Stimulated activated CD8-positive, alpha-beta memory T cell treated with anti-CD3 and anti-CD28 coated beads, Interleukin-7, amount 100 ng/mL, for 1 hour (primary cell): ENCODE measurements at places on chromosomes 5 and 9.
A peak's percentile ranks its signal among the peaks of the same experiment; 100 is the strongest.

- DNase-seq, result peak; percentile 47
These were observed 3.2 kb downstream of the RAB24 start for GRCh38 chr5:177300236-177300880.

DNA sequence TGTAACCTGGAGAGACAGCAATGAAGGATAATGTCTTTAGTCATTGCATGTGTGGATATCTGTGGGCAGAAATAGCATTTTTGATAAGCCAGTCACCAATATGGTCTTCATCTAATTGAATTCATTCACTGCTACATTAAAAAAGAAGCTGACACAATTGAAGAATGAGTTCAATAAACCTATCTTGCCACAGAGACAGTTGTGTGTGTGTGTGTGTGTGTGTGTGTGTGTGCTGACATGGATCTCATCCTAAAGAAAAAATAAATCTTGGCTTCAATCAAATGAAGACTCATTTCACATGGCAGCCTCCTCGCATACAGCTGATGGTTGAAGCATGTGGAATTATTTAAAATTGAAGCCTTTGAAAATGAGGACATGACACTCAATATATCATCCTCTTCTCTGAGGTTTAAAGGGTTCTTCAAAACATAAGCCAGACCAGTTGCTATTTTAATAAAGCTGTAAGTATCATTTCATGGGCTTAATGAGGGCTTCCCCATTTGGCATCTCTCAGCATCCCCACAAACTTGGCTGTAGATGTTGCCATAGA lies 118.5 kb upstream of the PTPN3 start:
- no peak for DNase-seq

DNA sequence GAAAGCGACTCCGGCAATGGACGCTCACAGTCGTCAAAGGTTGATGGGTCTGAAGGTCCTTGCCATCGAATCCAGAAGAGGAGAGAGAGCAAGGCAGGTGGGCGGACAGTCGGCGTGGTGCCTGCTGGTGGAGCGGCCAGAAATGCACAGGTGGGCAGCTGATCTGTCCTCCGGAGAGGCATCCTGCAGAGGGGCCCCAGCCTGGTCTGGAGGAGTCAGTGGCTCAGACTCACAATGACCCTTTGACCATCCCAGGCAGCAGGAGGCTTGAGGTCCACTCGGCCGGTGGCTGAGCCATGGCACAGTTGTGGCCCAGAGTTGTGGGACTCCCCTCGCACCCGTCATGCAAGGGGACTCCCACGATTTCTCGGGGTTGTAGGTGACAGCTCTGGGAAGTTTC lies 34.4 kb upstream of the FCN2 start:
- no peak for DNase-seq

DNA sequence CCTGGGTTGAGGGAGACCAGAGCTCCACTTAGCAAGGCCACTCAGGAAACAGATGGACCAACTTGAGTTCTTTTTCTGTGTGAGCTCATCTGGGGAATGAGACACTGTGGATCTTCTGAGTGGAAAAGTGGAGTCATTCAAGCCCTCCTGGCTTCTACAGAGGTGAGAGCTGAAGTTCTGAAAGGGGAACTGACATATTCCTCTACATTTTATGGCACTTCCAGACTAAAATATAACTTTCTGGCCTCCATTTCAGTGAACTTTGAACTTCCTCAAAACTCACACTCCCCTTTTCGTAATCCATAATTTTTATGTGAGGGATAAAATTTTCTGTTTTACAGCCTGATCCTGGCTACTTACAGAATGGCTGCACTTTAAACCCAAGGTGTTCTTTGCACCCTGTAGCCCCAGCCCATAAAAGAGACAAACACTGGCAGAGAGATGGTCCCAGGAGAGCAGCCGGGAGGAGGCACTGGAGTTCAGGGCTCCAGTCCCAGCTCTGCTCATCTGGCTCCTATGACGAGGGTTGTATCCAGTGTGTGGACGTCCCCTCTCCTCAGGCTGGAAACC lies 10.8 kb downstream of the SPAAR start:
- DNase-seq, result no peak

DNA sequence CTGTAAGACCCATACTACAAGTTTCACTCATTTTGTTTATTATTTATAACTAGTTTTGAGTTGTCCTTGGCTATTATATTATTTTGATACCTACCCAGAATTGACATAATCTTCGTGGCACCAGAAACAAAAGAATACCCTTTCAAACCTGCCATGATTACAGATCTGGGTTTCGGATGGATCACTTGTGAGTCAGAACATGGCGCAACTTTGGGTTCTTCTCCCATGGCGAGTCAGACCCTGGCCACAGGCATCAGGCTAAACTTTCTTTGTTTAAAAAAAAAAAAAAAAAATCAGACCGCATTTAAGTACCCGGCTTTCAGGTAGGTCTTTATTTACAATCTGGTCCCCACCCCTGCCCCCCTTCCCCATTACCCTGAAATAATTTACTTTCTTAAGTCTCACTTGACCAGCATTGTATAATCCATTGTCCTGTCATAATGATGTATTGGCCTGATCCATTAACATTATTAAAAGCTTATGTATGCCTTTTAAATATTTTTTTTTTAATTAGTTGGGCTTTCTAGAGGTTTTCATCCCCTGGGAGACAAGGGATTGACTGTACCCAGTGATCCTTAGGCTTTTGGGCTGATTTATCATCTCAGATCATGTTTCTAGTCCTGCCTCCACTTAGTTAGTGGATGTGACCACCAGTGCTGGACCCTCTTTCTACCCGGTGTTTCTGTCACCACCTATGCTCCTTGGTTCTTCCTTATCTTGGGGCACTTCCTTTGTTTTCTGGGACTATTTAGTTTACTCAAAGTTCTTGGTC lies 43.9 kb downstream of the F2RL2 start:
- no peak for DNase-seq

GRCh38 chr5:171659896-171660295 lies 125.7 kb upstream of the SMIM23 start:
- no peak for DNase-seq
